Umbilical cord (tissue), 2 donors: ENCODE measurements at places on chromosomes 5 and 9. TPM values are rescaled to one million over a fixed set of nuclear protein-coding genes. Genes with fewer than 3 reads are reported as not detected.

ARHGEF37 gene
- total RNA-seq, result 3.6 TPM

CAVIN4 gene
- total RNA-seq, result 2.4 TPM

OR2V1 gene
- total RNA-seq, result 0.96 TPM

PCDHAC2 gene
- 3.4 TPM for total RNA-seq

ALDH1A1 gene
- 154 TPM for total RNA-seq

PCDHGA12 gene
- total RNA-seq, result 14.4 TPM

MZB1 gene
- 1.2 TPM for total RNA-seq

SLIT3 gene
- total RNA-seq, result 82.6 TPM

GRM6 gene
- total RNA-seq, result 0.96 TPM

AOPEP gene
- total RNA-seq, result 297 TPM

TRIM52 gene
- 41.9 TPM for total RNA-seq

NMUR2 gene
- total RNA-seq, result 1.7 TPM

C7 gene
- 32.3 TPM for total RNA-seq

GRIA1 gene
- total RNA-seq, result 0.72 TPM

MAN1B1 gene
- 41.4 TPM for total RNA-seq

INSL6 gene
- 6.3 TPM for total RNA-seq

TIMD4 gene
- 0.48 TPM for total RNA-seq

SAXO1 gene
- total RNA-seq, result 1.9 TPM

SLC44A1 gene
- 52.5 TPM for total RNA-seq

DOCK8 gene
- total RNA-seq, result 8.7 TPM

IL13 gene
- not detected for total RNA-seq

PCDHB9 gene
- 1.9 TPM for total RNA-seq

ANKRD18B gene
- 5.3 TPM for total RNA-seq

IL17B gene
- not detected for total RNA-seq

MRPL50 gene
- 18.8 TPM for total RNA-seq

PCDHGB3 gene
- 11.8 TPM for total RNA-seq

CDO1 gene
- not detected for total RNA-seq

SPINK4 gene
- not detected for total RNA-seq

PTPN3 gene
- total RNA-seq, result 2.9 TPM

MARCOL gene
- 3.9 TPM for total RNA-seq

PRDM9 gene
- total RNA-seq, result not detected

LCN2 gene
- total RNA-seq, result not detected

RNF208 gene
- total RNA-seq, result not detected

FAM153A gene
- 0.96 TPM for total RNA-seq

C9 gene
- total RNA-seq, result 0.24 TPM

TYRP1 gene
- total RNA-seq, result 8.4 TPM

SPINK1 gene
- 14.0 TPM for total RNA-seq

NPR2 gene
- total RNA-seq, result 15.9 TPM

ABL1 gene
- total RNA-seq, result 48.2 TPM

C1QTNF3 gene
- total RNA-seq, result 200 TPM

FNIP1 gene
- 60.7 TPM for total RNA-seq

SOHLH1 gene
- total RNA-seq, result not detected

IL5 gene
- 7.7 TPM for total RNA-seq

PCDHGC3 gene
- 42.9 TPM for total RNA-seq

PGM5 gene
- total RNA-seq, result 194 TPM

MVB12B gene
- total RNA-seq, result 6.7 TPM

HACD4 gene
- 8.7 TPM for total RNA-seq

BAAT gene
- 1.2 TPM for total RNA-seq

SPINK13 gene
- not detected for total RNA-seq

GDNF gene
- 1.9 TPM for total RNA-seq

SLC6A18 gene
- total RNA-seq, result not detected

SHISAL2B gene
- total RNA-seq, result not detected

GLRA1 gene
- total RNA-seq, result not detected
